ENCODE measurements at places on chromosomes 12 and 14.

- DNase-seq, result no peak
Measured at GRCh38 chr12:128876559-128876958, 23.3 kb downstream of the GLT1D1 start.

DNA sequence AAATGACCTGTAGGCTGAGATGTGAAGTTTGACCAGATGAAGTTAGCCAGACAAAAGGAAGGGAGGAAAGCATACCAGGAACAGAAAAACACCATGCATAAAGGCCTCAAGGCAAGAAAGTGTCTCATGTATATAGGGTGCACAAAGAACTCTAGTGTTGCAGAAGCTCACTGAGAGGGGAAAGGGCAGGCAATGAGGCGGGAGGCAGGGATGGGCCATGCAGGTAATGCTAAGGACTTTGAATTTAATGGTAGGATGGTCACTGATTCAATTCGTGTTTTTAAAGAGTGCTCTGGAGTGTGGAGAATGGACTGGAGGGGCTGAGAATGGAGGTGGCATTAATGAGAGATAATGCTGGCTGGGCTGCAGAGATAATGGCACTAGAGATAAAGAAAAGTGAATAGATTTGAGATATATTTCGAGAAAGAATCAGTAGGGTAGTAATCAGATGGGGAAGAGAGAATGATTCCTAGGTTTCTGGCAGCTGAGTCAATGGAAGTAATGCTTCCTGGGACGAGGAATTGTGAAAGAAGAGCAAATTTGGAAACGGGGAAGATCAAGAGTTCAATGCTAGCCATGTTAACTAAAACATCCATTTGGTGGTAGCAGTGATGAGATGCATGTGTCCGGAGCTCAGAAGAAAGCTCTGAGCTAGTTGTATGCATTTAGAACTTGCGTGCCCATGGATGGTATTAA lies 43.1 kb downstream of the LIMA1 start:
- DNase-seq, result no peak

GRCh38 chr12:106317406-106318082 lies 15.0 kb downstream of the TCP11L2 start:
- DNase-seq, result no peak

DNA sequence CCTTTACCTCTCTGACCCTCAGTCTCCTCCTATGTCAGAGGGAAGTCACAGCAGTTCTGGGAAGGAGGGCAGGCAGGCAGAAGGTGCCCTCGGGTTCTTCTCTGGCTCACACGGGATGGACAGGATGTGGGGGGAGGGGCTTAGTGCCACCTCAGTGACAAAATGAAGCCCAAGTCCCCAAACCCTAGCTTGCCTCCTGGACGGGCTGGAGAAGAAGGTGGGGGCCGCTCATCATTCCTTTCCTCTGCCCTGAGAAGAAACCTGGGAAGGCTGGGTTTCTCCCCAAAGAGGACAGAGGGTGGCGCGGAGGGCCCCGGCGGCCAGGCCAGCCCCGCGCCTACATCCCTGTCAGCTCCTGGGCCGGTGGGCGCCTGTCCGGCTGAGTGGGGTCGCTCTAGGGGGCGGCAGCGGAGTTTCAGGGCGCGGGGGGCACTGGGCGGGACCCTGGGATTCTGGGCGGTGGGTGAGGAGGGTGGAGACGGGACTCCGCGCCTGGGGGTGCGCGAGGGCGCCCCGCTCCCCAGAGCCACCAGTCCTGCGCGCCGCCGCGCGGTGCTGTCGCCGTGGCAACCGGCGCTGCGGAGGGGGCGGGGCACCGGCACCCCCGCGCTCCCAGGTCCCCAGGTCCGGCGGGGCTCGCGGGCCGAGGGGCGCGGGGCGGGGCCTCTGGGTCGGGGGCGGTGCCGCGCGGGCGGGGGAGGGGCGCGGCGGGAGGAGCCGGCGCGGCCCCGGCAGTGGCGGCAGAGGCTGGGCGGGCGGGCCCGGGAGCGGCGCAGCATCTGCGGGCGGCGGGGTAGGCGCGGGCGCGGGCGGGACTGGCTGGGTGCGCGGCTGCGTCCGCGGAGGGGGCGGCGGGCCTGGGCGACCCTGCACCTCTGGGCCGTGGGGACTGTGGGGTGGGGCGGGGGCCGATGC lies at the start of gene TMEM121:
Gene TMEM121, plus strand, starts transcription at position 723 of the 915 bp plus-strand sequence. CDS start 2,252 bp downstream, outside the sequence.
- DNase-seq, result no peak

- no peak for DNase-seq
Measured at GRCh38 chr12:62191491-62192179, 68.6 kb upstream of the USP15 start.

GRCh38 chr12:76786986-76787385 lies 23.1 kb downstream of the ZDHHC17 start:
- DNase-seq, result no peak

DNA sequence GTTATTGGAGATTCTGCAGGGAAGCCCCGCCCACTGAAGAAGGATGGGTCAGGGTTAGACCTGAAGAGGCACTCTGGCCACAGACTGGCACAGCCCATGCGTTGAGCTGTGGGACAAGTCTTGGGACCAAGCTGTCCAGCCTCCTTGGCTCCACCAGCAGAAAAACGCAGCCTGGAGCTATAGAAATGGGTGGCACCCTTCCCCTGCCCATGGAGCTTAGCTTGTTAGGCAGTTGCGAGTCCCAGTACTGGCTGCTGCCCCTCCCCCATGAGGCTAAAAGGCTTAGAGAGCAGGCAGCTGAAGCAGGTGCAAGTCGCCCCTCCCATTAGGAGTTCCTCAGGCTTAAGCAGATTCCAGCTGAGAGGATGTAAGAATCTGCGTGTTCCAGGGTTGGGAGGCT lies 1124.0 kb upstream of the TMEM132C start:
- no peak for DNase-seq

GRCh38 chr12:27332407-27332713 lies 276 bp upstream of the BMAL2 start:
- DNase-seq, result no peak

- no peak for DNase-seq
Measured at GRCh38 chr12:28536088-28536487, 345.8 kb downstream of the CCDC91 start.

DNA sequence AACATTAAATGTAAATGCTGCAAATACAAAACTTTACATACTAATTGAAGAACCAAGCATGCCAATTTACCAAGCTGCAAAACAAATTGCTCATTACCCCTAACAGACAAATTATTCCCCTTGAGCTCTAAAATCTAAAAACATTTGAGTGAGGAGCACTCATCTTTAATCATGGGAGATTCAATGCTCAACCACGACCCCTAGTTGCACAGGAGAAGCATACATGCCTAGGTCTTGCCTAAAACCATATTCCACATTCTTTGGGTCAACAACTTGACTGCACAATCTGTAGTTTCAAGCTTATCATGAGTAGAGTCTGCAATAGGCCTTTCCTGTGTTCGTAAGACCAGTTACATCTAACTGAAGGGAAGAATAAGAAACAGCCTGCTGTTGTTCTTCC lies 69.7 kb downstream of the MGAT4C start:
- no peak for DNase-seq

DNA sequence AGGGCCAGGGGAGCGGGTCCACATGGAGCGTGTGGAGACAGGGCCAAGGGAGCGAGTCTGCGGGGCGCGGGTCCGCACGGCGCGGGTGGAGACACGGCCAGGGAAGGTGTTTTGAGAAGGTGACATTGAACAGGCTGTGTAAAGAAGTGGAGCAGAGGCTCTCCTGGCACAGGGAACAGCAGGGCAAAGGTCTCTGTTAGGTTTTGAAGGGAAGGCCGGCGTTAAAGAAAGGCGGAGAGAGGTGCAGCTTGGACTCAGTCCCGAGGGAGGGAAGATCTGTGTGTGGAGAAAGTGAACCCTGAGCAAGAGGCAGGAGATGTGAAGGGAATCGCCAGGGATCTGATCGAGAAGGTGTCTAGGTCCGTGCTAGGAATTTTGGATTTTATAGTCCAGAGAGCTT lies 1.8 kb downstream of the PXMP2 start:
- no peak for DNase-seq

DNA sequence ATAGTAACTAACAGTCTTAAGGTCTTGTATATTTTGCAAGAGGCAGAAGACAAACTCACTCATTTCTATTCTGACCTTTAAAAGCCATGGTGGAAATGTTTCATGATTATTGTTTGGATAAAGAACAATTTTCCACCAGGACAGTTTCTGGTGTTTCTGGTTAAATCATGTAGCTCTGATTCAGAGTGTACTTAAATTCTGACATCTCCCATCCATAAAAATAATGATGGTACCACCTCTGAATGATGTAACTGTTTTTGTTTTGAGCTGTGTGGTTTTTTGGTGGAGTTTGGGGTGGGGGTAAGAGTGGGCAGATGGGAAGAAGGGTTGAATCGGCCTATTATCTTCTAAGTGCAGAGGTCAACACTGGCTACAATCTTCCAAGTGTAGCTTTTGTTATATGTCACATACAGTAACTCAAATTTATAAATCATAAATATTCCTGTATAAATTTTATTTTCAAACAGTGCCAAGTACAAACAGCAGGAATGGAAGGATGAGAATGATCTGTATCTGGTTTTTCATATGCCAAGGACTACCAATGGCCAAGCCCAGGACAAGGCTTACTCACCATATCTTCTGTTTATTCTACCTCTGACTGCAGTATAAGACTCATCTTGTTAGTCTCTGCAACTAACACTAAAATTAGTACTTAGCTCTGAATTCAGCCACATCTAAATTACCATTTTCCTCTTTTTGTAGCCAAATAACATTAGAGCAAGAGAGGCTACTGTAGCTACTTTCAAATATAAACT lies 108.7 kb downstream of the BCAT1 start:
- no peak for DNase-seq

DNA sequence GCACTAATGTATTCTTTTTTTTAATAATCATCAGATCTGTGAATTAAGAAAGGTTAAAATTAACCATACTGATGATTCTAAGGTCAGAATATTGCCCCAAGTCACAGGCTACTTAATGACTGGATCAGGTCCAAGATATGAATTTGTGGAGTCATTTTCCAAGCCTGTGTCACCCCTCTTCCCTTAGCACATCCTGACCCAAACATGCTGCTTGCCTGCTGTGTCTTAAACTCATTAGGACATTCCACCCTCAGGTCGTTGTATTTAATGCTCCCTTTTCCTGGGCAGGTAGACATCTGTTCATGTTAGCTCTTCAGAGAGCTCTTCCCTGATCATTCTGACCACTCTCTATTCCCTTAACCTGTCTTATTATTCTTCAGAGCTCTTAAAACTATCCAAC lies 463.5 kb upstream of the PDE3A start:
- DNase-seq, result no peak

DNA sequence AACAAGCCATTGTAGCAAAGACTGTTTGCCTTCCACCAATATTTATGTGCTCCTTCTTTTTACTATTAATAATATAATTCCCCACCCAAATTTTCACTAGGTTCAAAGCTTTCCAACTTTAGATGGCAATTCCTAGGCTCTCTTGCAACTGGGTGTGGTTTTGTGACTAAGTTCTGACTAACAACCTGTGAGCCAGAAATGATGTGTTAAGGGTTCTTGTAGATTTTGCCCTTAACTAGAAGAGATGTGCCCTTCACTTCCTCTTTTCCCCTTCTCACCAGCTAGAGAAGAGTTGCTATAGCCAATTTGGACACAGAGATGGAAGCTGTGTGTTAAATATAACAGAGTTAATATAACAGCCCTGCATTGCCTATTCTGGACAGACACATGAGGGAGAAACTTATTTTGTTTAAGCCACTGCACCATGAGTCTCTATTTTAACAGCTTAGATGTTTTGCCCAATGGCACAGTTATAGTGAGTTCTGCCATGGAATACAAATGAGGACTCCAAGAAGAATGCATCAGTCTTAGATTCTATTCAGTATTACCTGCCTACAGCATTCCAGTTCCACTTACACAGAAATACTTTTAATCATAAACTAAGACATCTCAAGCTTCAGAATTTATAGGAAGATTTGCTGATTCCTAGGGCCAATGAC lies 216.2 kb downstream of the DUSP6 start:
- DNase-seq, result no peak

DNA sequence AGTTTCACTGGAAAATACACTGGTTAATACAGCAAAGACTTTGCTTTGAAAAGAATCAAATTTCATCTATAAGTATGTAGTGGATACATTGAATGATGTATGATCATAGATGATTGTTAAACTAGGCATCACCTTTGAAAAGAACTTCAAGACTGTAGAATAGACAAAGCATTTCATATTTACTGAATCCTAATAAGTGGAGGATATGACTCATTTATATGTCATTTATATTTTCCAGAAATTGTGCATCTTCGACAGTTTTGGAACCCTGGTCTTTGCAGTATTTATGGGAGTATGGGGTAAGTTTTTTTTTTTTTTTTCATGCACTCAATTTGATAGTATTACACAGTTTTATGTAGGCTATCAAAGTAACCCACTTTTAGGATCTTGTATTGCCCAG lies 161.9 kb downstream of the ANO6 start:
- no peak for DNase-seq

DNA sequence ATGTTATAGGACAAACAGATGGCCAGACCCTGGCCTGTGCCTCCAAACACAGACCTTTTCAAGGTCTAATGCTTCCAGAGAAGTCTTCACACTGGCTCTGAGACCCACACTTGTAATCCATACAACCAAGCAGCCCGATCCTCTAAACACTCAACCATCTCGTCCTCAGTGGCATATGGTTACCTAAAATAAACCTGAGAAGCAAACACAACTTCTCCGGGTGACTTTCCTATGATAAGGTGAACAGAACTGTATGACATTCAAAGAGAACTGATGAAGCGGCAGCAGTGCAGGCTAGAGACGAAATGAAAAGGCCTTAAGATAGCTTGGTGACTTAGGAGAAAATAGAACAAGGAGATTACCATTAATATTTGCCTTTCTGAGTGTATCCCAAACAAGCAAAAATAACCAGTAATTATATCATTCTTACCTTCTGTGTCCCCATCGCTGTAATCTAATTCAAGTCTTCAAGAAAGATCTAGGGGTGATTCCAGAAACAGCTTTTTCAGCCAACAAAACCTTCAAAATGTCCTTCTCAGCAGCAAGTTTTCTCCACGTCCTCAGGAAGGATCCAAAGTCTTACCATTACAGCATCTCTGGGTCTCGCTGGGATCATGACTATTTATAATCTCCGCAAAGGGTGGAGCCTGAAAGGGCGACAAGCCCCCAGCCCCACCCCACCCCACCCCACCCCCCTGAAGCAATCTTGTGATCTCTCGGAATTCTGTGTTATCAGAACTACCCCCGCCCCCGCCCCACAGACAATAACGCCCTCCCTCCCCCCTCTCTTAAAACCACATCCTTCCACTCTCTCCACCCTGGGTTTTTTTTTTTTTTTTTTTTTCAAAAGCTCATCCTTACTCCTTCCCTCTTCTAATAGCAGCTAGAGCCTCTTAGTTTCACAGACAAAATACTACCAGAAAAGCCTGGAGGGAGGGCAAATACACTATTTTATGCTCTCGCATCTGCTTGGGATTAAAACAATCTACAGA lies at the start of gene SLC2A3:
Gene SLC2A3, minus strand, starts transcription at position 598 of the 992 bp plus-strand sequence. Its CDS starts 153 bp downstream, at position 445.
- no peak for DNase-seq

- DNase-seq, result no peak
Measured at GRCh38 chr12:112978163-112979040, at the start of gene OAS2. Gene OAS2, plus strand, starts transcription at chr12:112978519. Its CDS starts 90 bp downstream, at chr12:112978609.

DNA sequence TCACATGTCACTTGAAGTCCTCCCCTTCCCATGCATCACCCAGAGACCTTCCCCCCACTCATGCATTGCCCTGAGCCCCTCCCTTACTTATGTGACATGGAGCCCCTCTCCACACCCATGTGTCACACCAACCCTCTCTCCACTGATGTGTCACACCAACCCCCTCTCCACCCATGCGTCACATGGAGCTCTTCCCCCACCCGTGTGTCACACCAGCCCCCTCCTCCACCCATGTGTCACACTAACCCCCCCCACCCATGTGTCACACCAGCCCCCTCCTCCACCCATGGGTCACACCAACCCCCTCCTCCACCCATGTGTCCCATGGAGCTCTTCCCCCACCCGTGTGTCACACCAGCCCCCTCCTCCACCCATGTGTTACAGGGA lies 30.4 kb downstream of the RTL1 start:
- DNase-seq, result no peak

GRCh38 chr12:119338593-119339363 lies 4.2 kb downstream of the CCDC60 start:
- DNase-seq, result no peak

All from NCI-H187 (cell line).